Activated gamma-delta T cell treated with Interleukin-2 at 50 U/mL for 16 hours (primary cell): ENCODE measurements at places on chromosomes 6 and 20.

DNA sequence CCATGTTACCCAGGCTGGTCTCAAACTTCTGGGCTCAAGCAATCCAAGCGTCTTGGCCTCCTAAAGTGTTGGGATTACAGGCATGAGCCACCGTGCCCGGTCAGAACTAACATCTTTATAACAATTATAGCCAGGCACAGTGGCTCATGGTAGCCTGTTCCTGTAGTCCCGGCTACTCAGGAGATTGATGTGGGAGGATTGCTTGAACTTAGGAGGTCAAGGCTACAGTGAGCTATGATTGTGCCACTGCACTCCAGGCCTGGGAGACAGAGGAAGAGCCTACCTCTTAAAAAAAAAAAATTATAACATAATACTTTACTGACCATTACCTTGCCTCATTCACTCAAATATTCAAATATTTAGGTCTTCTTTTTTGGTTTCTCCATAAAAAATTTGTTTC lies 16.8 kb upstream of the MYMX start:
- no peak for DNase-seq

- no peak for DNase-seq
Measured at GRCh38 chr6:52643158-52643557, 27.8 kb upstream of the TMEM14A start.

DNA sequence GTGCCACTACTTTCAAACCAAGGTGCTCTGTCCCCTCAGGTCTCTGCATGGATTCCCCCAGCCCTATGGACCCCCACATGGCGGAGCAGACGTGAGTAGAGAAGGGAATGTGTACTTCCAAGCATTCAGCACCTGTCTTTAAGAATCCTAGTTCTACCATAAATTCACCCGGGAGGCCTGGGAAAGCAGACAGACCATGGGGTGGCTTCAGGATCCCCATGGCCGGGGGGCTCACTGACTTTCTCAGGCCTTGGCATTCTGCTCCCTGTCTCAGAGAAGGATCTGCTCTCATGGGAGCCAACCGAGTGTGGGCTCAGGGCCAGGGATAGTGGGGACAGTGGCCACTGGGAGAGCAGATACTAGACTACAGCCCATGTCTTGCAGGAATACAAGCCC lies 2.3 kb downstream of the CDC25B start:
- DNase-seq = no peak

- DNase-seq = no peak
Measured at GRCh38 chr6:170407200-170407599, 100.6 kb downstream of the FAM120B start.

DNA sequence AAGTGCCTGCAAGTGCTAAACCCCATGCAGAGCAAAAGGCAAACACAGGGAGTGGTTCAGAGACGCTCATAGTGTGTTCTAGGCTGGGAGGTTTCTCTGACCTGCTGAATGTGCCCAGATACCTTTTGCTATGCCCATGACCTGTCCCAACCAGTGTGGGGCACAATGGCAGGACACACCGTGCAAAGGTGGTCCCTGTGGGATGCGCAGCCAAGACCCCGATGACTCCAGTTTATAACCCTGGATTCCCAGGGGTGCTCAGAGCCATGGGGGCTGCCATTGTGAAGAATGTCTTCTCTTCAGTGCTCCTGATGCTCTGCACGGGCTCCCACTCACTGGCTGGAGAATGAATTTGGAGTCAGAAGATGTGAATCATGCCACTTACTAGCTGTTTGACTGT lies 2.2 kb upstream of the NINL start:
- DNase-seq = no peak

GRCh38 chr20:43430265-43431133 lies 27.2 kb upstream of the SRSF6 start:
- DNase-seq = no peak

DNA sequence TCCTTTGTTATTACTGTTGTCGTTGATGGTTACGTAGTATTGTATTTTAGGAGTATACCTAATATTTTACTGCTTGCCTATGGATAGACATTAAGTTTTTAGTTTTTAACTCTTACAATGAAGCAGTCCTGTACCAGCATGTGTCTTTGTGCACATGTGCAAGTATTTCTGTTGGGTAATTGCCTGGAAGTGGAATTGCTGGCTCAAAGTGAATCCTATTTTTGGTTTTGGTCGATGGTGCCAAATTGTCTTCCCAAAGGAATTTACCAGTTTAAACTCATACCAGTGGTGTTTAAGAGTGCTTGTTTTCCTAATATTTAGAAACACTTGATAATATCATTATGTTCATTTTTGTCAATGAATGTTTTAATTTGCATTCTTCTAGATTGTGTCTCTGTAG lies 75.5 kb downstream of the ANKS1A start:
- no peak for DNase-seq

- DNase-seq = no peak
Measured at GRCh38 chr20:7744411-7744810, 195.8 kb downstream of the HAO1 start.

DNA sequence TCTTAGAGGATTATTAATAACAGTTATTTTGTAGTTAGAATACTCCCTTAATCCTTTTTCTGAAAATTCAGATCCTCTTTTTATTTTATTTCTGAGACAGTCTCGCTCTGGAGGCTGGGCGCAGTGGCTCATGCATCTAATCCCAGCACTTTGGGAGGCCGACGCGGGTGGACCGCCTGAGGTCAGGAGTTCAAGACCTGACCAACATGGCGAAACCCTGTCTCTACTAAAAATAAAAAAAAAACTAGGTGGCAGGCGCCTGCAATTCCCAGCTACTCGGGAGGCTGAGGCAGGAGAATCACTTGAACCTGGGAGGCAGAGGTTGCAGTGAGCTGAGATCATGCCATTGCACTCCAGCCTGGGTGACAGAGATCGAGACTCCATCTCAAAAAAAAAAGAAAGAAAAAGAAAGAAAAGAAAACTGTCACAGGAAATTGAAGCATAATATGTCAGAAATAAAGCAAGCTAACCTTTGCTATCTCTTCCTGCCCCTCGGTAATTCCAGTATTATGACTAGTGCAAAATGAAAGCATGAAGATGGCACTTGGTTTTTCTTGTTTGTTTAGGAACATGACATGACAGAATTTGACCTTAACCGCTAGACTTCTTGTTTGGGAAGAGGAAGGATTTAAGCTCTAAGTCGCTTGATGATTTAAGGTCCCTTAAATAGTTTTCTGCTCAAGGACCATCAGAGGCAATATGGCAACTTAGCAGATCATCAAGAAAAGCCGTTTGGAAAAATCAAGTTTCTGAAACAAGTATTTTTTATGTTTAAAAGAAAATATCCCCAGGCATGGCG lies 1.8 kb upstream of the RBM39 start:
- no peak for DNase-seq

GRCh38 chr20:32589256-32589655 lies 4.1 kb upstream of the NOL4L start:
- no peak for DNase-seq

GRCh38 chr20:51480507-51481270 lies 61.8 kb downstream of the NFATC2 start:
- DNase-seq = no peak

GRCh38 chr20:25052255-25053194 lies 5.4 kb downstream of the ACSS1 start:
- DNase-seq = no peak

- DNase-seq = no peak
Measured at GRCh38 chr6:110635096-110635495, 158.7 kb upstream of the SLC22A16 start.

DNA sequence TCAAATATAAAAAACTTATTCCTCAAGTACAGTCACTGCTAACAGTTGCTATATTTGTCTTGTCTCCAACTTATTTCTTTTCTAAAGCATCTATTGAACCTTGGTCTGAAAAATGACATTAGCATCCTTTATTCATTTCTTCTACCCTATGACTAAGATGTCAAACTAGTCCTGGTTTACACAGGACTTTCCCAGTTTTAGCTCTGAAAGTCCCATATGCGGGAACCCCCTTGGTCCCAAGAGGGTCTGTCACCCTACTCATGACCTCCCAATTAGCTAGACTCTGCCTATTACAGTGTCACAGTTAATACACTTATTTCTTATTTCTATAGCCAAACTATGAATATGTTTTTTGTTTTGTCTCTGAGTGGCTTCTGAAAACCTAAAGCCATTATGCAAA lies 37.1 kb downstream of the PLEKHG1 start:
- DNase-seq = no peak

- DNase-seq = no peak
Measured at GRCh38 chr20:61442075-61442670, 190.1 kb downstream of the CDH4 start.

DNA sequence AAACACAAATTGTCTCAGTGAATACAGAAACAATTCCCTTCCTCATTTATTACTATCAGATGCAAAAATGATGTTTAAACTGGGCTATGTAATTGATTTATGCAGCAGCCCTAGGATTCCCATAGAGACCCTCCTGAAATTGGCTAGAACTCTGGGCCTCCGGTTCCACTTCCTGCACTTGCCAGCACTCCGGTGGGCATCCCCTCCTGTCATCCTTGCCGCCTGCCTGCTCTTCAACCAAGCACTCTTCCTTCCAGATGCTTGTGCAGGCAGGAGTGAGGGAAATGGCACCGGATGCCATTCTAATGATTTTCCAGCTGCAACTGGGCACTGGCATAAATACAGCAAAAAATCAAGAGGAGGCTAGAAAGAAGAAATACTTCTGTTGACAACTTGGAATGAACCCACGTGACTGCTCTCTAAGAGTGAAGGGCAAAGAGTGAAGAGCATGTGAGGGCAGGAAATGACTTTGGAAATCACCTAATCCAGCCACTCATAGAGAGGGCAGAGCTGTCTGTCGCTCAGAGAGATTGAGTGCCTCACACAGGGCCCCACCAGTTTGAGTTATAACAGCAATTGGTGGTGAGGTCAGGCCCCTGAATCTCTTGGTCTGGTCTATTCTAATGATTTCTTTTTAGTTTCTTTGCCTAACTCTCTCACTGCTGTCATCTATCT lies 3.7 kb upstream of the NEDD9 start:
- DNase-seq = peak; percentile 6

- no peak for DNase-seq
Measured at GRCh38 chr6:4272996-4273395, 137.6 kb upstream of the ECI2 start.

GRCh38 chr6:38604700-38605099 lies 35.0 kb downstream of the BTBD9 start:
- DNase-seq = no peak

DNA sequence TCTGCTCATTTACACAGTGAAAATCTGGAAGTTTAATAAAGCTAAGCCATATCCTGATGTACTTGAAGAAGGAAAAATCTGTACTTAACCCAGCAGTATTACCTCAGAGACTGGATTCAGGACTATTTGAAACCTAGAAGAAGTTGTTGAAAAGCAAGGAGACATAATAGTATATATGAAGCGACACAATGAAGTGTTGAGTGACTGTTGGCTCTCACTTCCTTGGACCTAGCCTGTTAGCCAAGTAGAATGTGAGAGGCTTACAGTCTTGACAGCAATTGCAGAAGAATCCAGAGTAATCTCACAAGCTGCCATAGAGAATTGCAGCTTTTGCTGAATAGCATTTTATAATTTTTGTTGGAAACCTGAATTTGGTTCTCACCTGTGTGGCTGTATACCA lies 26.7 kb downstream of the SMAP1 start:
- no peak for DNase-seq

GRCh38 chr6:141526985-141527384 lies 605.7 kb upstream of the GJE1 start:
- no peak for DNase-seq

DNA sequence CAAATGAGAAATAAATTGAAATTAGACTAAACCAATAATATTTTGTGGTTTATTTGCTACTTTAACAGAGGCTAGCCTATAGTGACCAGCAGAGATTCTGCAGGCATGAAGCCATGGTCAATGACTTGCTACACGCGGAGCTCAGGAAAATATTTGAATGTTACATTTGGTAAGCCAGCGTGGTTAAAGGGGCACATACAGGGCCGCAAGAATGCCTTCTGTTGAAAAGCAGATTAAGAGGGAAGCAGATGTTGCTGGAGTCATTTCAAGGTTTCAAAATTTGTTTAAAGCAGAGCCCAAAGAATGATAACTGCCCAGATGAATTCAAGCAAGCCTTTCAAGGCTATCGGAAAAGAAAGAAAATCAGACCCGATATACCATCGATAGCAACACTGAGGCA lies 294.3 kb upstream of the MAN1A1 start:
- DNase-seq = no peak

- peak; percentile 12 for DNase-seq
Measured at GRCh38 chr6:32439602-32440214, at the start of gene HLA-DRA. Gene HLA-DRA (plus strand): TSS chr6:32439887. CDS start chr6:32439951, 64 bp downstream.

DNA sequence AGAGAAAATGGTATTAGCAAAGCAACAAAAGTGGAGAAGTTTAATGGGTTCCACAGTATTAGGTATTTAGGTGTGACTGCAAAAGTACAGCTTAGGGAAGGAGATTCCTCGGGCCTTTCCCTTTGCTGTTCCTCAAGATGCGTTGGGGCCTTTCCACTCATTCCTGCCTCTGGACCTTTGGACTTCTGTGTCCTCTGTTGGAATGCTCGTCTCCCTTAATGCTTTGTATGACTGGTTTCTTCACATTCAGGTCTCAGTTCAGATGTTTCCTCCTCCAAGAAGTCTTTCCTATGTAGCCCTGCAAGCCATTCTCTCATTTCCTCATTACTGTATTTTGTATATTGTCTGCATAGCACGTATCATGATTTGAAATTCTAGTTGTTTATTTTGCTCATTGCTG lies 39.6 kb downstream of the CTNNBL1 start:
- DNase-seq = no peak

DNA sequence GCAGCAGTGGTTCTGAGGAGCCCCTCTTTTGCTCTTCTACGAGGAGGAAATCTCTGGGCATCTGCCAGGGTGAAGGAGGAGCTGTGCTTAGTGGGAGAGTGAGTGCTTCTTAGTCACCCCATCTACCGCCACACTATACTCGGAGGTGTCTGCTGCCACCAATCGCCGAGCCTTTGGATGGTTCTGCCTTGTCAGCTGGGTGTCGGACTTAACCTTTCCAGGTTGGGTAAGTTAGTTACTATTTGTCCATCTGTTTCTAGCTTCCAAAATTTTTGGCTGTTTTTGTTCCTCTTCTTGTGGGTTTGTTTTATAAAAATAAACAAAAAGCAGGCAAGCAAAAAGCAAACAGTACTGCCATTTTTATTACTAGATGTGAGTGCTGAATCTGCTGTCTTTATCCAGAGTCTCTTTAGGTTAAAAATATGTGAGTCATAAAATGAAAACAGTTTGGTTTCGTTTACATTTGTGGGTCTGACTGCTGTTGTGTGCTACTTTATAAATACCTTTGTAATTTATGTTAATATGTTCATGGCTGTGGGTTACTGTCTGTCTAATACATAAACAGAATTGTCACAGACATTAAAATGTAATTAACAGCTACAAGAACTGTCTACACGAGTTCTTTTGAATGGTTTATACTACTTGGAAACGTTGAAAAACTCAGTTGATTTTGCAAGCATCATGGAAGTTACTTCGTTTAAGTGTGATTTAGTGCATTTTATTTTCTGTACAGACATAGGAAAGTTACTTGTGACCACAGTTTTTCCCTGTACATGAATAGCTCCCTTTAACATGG lies 89.2 kb downstream of the ARID1B start:
- DNase-seq = no peak

GRCh38 chr6:128520436-128521281 lies at the start of gene PTPRK:
Gene PTPRK (minus strand): TSS chr6:128520599. CDS start chr6:128520358, 241 bp downstream.
- DNase-seq = peak; percentile 77
